Activated naive CD4-positive, alpha-beta T cell treated with anti-CD3 and anti-CD28 coated beads, Interleukin-2, amount 50 U/mL, for 72 hours (primary cell): ENCODE measurements at places on chromosomes 11 and 22.

DNA sequence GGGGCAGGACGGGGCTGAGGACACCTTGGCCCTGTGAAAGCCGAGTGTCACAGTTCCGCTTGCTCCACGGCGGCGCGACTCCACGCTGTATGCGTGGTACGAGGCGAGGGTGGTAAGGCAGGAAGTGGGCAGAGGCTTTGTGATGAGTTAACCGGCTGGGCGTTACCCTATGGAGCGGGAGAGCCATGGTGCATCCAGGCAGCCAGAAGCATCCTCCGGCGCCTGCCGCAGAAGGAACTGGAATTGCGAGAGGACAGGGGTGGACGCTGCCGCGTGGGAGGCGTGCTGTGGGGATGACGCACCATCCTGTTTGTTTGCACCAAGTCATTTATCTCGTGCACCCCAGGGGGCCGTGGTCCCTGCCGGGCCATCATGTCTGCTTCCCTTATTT is 643.9 kb downstream of the BRD1 start:
- DNase-seq, result no peak

GRCh38 chr11:16126362-16126761 is 230.0 kb downstream of the SOX6 start:
- no peak for DNase-seq

- no peak for DNase-seq
Measured at GRCh38 chr11:74896311-74896710, 52.6 kb downstream of the XRRA1 start.

DNA sequence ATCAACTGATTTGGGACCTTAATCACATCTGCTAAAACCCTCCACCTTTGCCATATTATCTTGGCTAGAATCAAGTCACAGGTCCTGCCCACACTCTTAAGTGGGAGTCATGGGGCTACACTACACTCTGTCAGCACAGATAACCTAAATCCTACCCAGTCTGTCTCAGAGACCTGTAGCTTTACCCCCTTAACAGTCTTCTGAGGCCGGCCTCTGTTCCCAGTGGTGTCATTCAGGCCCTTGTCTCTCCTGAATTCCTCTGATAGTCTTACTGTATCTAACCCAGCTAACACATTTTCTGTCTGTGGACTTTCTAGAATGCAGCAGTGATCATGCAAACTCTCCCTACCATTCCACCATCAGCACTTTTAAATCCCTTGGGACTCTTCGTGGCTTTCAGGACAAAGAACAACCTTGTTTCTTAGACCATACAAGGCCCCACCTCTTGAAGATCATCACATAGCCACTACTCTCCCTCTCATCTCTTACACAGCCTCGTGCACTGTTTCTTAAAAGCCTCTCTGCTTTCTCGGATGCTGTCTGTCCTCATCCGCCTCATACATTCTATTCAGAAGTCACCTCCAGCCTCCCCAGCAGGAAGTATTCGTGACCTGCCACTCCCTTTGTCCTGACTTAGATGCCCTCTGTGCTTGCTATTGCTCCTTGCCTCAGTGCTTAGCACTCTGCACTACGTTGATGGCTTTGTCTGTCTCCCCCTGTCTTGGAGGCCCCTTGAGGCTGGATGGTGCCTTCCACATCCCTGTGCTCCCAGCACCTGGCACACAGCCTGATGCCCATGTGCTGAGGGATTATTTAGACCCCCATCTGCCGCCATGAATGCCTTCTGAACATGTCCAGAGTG is 57.9 kb downstream of the PANX1 start:
- no peak for DNase-seq

- no peak for DNase-seq
Measured at GRCh38 chr11:120031612-120032600, 106.0 kb downstream of the TRIM29 start.

DNA sequence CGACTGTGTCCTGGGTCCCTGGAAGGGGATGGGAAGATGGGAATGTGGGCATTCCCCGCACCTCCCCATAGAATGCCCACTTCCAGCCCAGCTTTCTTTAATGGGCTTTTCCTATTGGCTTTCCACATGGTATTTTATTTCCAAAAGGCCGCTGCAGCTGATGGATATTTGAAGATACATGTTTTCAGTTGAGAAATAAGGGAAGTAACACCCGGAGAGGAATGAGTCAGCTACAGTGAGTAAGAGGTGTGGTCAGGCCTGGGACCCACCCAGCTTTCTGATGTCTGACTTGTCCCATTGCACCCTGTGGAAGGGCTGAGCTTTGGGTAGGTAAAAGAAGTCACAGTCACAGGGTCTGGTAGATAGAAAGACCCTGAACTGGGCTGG is 476.9 kb downstream of the MIAT start:
- DNase-seq, result peak; percentile 47

GRCh38 chr11:2301631-2302305 is at the start of the genes C11orf21 and TSPAN32:
TSS of gene C11orf21 (minus strand) at chr11:2301918. CDS start at chr11:2301808, 110 bp downstream.
TSS of gene TSPAN32 (plus strand) at chr11:2302013. CDS start at chr11:2302150, 137 bp downstream.
- peak; percentile 54 for DNase-seq

DNA sequence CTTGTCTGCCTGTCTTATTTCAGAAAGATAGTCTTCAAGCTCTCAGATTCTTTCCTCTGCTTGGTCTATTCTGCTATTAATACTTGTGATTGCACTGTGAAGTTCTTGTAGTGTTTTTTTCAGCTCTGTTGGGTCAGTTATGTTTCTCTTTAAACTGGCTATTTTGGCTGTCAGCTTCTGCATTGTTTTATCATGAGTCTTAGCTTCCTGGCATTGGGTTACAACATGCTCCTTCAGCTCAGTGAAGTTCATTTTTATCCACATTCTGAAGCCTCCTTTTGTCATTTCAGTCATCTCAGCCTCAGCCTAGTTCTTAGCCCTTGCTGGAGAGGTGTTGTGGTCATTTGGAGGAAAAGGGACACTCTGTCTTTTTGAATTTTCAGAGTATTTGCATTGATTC is 15.5 kb upstream of the DEPDC7 start:
- no peak for DNase-seq

DNA sequence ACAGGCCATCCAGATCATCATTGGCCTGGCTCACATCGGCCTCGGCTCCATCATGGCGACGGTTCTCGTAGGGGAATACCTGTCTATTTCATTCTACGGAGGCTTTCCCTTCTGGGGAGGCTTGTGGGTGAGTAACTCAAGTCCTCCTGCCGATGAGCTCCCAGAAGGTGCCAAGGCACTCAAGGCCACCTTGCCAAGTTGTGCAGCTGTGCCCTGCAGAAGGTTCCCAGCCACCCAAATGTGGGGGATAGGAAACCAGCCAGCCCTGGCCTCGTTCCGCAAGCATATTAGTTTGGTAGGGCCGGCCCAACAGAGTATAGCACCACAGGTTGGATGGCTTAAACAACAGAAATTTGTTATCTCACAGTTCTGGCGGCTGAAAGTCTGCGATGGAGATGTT is 4.0 kb downstream of the MS4A8 start:
- no peak for DNase-seq

GRCh38 chr11:3095712-3096361 is 38.6 kb upstream of the CARS1 start:
- DNase-seq, result no peak

DNA sequence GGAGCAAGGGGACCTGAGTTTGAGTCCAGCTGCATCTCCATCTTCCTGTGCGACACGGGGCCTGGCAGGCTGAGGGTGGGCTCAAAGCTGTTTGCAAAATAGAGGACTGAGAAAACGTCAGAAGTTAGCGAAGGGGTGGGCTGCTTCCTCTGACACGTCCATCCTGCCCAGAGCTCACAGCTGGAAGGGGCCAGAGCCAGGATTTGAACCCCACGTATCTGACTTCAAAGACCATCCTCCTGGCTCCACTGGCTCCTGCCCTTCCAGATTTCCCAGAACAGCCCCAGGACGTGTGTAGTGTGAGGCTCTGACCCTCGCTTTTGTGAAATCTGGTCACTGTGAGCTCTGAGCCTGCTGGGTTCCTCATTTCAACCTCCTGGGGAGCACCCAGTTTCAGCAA is 56.3 kb downstream of the CD82 start:
- no peak for DNase-seq

- no peak for DNase-seq
Measured at GRCh38 chr11:46633291-46634217, 16.2 kb downstream of the ATG13 start.

- no peak for DNase-seq
Measured at GRCh38 chr11:97702951-97703350, 1313.1 kb downstream of the JRKL start.

DNA sequence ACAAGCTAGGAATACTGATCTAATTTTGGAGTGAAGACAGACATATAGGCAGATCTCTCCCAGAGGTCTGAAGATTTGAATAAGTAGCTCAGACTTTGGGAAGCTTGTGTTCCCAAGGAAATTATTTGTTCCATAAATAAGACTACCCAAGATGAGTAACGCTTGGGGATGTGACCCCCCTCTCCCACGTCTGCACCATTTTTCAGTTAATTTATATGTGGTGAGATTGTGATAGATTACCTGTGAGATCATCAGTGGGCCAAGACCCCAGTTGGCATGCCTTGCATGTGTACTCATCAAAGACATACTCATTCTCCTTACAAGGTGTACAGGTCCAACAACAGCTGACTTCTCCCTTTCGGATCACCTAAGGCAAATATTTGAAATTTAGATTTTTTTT is 252.8 kb upstream of the CTSC start:
- no peak for DNase-seq

- DNase-seq, result peak; percentile 9
Measured at GRCh38 chr22:43885319-43885671, 6.5 kb downstream of the PNPLA5 start.

- DNase-seq, result peak; percentile 13
Measured at GRCh38 chr11:77821349-77821851, 456 bp downstream of the AAMDC start.

DNA sequence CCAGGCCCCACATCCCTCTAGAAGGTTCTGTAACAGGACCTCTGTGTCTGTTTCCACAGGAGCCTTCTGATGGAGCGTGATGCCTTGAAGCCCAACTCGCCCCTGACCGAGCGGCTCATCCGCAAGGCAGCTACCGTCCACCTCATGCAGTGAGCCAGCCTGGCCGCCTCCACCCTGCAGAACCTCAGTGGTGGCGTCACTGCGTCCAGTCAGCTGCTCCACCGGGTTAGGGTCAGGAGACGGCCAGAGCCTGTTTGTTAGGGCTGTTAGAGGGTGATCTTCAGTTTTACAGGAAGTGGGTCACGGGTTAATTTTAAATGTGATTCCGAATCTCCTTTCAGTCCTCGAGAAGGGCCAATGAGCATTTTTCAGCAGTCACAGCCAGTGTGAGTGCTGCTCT is 3.9 kb upstream of the GTSE1 start:
- DNase-seq, result no peak

DNA sequence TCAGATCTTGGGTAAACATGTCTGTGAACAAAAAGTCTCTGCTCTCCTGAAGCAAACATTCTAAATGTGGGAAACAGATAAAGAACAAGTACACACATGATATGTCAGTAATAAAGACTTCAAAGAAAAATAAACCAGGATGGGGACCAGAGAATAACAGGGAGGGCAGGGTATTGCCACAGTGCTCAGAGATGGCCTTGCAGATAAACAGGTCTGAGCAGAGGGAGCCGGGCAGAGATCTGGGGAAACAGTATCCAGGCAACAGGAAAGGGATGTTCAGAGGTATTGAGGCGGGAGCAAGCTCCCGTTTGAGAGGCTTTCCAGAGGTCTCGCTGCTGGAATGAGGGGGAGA is 2.9 kb downstream of the CCDC86 start:
- no peak for DNase-seq

- no peak for DNase-seq
Measured at GRCh38 chr11:93579187-93579751, 36.1 kb upstream of the SMCO4 start.

- DNase-seq, result no peak
Measured at GRCh38 chr11:114026355-114026754, 33.2 kb upstream of the ZBTB16 start.

DNA sequence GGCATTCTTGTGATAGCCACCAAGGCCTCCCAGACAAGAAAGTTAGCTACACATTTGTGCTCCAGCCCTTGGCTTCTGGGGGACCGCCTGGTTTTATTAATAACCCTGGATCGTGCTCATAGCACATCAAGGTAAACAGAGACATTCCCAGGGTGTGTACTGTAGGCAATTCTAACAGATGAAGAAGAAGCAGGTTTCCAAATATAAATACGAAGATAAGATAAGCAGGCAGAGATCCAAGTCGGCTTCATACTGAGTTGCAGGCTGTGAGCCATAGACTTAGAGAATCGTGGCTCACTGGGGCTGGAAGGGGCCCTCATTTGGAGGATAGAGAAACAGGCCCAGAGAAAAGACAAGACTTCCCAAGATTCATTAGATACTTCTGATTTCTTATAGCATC is 131.4 kb downstream of the TENM4 start:
- DNase-seq, result no peak

GRCh38 chr11:113831314-113831713 is 44.1 kb downstream of the USP28 start:
- no peak for DNase-seq

DNA sequence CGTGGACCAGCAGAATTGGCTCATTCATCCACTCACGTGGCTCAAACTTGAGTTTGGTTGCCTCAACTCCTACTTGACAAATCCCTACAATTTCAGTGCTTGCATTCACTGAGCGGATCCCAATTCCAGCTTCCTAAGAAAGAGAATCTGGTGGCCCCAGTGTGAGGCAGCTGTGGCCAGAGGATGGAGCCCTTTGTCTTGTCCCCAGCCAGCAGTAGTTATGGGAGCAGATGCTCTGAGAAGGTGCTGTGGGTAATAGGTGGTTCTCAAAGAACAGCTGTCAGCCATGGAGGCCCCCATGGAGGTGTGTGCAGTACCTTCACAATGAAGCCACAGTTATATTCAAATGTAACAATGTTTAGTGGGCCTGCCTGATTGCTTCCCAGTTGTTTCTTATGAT is 39.3 kb downstream of the KREMEN1 start:
- DNase-seq, result no peak

DNA sequence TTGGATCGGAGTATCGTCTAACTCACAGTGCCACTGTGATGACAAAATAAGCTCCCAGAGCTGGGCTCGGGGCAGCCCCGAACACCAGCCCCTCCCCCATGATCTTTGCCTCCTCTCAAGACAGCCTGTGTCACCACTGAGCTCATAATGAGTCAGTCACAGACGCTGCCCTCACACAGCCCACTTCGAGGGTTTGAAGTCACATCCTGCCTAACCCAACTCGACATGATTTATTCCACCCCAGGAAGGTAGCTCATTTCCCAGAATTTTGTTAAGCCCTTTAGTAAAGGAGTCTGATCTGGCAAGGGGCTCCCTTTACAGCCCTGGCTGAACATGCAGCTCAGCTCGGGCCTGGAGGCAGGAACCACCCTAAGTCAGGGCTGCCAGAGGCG is 22.8 kb downstream of the MYH9 start:
- DNase-seq, result peak; percentile 91

GRCh38 chr11:115693002-115693401 is 188.8 kb upstream of the CADM1 start:
- DNase-seq, result no peak

GRCh38 chr11:69010361-69010891 is 2.6 kb downstream of the MRGPRF start:
- DNase-seq, result no peak

DNA sequence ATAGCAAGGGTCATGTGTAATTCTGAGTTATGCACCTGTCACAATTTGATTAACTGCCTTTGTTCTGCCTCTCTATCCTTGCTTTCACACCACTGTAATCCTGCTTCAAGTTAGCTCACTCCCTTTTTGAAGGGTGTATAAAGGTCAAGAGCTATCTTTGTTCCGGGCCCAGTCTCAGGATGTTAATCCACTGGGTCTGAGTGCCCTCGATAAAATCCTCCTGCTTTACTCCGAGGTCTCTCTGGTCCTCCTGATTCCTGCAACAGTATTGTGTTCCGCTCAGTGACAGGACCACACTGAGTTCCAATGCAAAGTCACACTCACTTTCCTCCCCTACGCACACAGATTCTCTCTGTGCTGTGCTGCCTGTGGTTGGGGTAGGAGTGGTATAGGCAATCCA is 186.5 kb downstream of the DYNC2H1 start:
- no peak for DNase-seq
